Activated CD8-positive, alpha-beta T cell treated with anti-CD3 and anti-CD28 coated beads, Interleukin-2, amount 10 ng/mL, durations not matched to agents 7 days and 5 days (primary cell): ENCODE measurements at places on chromosomes 6 and 20. TPM values are rescaled to one million over a fixed set of nuclear protein-coding genes. Genes with fewer than 3 reads are reported as not detected.
A peak's percentile ranks its signal among the peaks of the same experiment; 100 is the strongest.

- DNase-seq: no peak
Observed at GRCh38 chr20:52231230-52231746, 39.7 kb upstream of the ZFP64 start.

DNA sequence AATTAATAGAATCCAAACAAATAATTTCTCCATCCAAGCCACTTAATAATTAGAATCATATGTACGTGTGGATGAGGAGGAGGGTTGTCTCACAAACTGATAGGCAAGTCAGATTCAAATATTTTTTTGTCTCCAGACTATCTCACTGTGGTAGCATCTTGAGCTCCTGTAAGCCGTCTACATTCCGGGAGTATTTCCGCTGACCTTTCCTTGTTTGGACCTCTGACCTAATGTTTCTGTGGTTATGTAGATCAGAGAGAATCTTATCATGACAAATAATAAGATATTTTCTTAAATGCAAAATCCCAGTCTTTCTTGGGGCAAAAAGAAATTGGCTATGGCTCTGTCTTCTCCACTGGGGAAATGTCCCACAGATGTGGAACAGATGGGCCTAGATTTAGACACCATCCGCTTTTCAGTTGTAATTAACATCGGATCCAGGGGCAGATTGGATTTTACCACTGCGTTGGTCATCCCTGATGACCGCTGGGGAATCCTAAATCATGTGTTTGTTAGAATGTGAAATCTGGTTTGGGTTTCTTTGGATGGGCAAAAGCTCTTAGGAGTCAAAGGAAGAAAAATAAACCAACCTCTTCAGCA, 197.1 kb upstream of the RIN2 start:
- no peak for DNase-seq

DNA sequence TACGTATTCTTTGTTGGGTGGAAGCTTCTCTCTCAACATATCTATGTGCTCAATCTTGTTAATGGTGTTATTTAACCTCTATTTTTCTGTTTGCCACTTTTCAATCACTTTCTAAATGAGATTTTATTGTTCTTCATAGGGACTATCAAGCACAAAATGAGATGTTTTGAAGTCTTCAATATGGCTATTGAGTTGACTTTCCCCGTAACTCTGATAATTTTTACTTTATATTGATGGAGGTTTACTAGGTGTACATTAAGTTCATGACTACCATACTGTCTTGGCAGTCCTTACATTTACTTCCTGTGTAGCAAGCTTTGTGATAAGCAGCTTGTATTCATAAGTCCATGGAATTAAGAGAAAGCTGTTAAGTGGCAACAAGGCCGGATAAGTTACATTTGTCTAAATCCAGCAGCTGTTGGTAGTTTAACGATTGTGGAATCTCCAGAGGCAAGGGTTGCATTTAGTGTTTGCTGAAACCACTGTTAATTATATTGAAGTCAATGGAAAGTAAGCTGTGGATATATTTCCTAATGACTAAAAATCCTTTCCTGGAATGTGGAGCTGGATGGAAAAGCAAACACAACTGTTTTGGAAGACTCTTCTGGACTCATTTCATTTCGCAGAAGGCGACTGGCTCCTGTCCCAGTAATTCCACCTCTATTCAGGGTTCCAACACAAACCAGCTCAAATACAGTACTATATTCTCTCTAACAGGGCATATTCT, 57.3 kb upstream of the SMIM29 start:
- no peak for DNase-seq

DNA sequence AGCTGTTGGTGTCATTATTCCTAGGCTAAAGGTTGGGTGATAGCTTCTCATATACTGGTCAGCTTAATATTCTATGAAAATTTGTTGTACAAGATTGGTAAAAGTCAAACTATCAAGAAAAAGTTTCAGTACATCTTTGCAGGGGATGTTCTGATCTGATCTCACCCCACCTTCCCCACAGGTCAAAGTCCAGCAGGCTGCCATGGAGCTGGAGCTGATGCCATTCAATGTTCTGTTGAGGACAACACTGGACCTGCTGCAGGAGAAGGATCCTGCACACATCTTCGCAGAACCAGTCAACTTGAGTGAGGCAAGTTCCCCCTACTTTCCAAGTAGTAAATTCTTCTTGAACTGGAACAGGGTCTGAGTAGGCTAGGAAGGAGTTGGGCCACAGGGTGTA, 13.1 kb downstream of the BRPF3 start:
- no peak for DNase-seq

DNA sequence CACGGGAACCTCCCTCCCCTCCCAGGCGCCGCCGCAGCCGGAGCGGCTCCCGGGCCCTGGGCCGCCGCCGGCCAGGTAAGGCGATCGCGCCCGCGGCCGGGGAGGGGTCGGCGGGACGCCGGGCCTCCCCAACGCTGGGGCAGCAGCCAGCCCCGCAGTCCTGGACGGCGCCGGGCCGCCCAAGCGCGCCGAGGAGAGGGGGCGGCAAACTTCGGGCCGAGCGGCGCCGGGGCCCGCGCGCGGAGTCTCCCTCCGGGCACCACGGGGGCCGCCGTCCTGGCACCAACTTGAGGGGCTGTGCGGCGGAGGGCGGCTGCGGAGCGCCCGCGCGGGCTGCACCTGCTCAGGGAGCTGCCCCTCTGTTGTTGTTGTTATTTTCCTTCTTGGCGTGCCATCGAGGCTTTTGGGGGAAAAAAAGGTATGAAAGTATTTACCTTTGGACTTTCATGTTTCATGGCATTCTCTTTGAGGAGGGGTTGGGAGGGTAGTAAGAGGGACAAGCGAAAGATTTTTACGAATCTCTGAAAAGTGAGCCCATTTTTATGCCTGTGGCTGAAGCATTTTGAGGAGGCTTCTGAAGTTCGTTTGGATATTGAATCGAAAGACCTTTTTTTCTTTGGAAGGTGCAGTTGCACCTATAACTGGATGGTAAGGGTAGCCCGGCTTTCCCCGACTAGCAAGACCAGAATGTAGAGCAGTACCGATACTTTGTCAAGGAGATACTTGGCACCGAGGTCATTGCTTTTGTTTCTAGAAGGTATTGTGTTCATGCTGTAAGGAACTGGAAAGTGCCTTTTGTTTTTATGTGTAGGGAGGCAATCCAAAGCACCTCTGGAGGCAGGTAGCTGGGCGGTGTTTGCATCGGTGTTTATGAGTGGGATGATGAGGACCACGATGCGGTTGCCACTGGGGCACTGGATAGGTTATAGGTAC, at the start of gene RNF182:
RNF182 (plus strand) TSS at position 4 of the 933 bp plus-strand sequence. CDS start 52,168 bp downstream, outside the sequence.
- no peak for DNase-seq

DNA sequence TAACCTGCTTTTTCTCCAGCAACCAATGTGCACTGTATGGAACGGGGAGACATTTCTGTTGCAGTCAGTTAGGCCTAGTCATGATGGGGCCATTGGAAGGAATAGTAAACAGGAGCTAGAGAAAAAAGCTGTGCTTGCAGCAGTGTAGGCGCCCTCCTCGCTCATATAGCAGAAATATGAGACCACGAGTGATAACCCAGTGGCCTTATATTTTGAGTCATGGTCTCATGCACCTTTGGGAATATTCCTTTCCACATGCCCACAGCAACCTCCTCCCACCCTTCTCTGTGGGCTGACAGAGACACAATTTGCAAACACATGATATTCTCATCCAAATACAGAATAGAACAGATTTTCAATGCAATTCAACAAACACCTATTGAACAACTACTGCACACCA, 248.9 kb upstream of the CITED2 start:
- DNase-seq: no peak

DNA sequence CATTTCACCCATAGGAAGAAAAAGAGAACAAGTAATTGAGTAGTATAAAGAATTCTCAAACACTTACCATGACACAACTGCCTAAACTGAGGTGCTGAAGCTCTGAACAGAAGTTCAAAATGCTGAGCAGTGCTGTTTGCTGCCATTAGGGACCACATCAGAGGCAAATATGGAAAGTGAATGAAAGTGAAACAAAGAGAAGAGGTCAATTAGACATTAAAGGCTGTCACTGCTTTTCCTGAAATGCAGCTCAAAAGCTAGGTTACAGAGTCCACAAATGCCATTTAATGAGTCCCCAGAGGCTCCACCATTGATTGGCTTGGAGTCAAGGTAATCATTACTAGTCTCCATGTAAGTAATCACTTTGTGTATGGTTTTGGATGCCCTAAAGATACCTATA, 46.1 kb downstream of the POU3F2 start:
- peak; percentile 21 for DNase-seq

- DNase-seq: no peak
Observed at GRCh38 chr6:132973514-132973993, 159.2 kb downstream of the RPS12 start.

- DNase-seq: no peak
Observed at GRCh38 chr6:126376682-126377081, 36.8 kb downstream of the CENPW start.

- DNase-seq: peak; percentile 62
Observed at GRCh38 chr20:4130404-4131189, 115.2 kb upstream of the RNF24 start.

DNA sequence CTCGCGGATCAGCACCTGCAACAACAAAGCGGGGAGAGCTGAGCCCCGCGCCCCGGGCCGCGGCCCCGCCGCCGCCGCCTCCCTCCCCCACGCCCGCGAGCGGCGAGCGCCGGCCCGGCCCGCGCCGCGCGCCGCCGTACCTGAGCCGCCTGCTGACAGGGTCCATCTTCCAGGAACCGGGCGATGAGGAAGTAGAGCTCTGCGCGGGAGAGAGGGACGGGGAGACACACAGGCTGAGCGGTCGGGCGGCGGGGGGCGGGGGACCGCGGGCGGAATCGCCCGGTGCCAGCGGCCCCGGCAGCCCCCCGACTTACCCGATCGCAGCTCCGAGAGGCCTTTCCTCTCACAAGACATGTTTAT, 359 bp downstream of the PHIP start:
- peak; percentile 63 for DNase-seq

DNA sequence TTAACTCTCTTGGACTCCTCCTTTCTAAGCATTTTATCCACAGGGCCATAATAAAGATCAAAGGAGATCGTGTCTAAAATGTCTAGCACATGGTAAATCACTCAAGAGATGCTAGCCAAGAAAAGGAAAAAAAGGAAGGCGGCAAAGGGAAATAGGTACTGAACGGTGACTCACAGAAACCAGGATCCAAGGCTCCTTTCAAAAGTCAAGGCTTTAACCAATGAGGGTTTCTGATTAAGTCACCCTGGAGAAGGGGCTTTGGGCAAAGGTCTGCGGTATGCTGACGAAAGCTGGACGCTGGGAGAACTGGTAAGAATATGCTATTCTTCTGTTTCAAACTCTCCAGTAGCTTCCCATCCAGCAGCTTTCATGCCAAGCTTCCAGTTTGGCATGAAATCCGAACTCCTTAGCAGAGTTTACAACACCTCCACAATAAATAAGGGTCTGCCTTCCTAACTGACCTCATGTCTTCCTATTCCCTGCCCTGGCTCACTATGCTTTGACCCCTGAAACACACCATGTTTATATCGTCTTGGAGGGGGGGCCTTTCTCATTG, 1.0 kb downstream of the TOMM34 start:
- DNase-seq: no peak

- no peak for DNase-seq
Observed at GRCh38 chr20:17339000-17339399, 112.2 kb downstream of the PCSK2 start.

DNA sequence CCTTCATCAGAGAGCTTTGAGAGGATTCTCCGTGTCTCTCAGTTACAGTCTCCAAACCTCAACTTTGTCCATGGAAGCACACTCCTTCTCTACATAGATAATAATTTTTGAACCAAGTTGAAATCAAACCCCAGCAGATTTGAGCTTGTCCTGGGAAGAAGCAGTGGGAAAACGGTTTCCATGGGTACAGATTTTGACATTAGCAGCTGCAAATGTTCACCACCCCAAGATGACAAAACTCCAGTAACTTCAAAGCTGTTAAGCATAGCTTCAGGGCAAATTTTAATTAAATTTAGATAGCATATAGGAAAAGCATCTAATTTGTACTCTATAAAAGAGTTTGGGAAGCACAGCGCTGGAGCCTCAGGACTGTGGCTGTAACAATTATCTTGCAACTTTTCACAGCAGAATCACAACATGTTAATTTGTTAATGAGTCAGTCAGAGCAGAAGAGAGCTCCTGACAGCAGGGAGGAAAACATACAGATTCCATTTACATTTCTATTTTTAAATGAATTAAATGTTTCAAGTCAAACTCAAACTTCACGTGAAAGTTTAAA, 240.7 kb downstream of the BMP7 start:
- DNase-seq: no peak

DNA sequence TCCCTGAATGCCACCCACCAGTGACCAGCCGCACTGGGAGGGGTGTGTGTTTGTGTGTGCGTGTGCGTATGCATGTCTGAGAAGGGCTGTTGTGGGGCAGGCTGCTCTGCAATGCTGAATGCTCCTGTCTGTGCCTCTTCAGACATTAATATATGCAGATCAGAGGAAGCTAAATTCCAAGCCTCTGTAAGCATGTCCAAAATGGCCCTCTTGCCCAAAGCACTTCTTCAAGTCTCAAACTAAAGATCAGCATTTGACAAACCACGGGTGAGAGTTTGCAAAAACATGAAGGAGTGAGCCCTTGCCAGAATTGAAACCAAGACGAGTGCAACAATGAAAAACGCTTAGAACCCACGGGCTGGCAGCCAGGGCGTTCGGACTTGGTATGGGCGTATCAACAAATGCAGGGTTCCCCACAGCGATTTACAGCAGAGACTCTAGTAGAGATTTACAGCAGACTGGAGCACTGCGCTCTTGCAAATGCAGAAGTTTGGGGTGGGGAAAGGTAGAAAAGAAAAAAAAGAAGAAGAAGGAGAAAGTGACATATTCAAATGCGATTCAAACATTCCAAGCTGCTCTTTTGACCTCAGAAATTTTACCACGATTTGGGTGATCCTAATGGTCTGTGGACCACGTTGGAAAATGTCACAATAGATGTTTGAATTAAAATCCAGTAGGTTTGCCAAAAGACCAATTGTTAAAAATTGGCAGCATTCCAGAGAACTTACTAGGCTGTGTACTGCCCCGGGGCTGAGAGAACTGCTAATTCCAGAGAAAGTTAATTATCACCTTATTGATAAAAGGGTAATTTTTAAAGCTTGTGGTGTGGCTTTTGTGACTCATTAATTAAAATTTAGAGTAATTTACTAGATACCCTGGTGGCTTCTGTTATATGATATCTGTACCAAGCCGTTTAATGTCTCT, 3.5 kb downstream of the SCML4 start:
- DNase-seq: peak; percentile 60

DNA sequence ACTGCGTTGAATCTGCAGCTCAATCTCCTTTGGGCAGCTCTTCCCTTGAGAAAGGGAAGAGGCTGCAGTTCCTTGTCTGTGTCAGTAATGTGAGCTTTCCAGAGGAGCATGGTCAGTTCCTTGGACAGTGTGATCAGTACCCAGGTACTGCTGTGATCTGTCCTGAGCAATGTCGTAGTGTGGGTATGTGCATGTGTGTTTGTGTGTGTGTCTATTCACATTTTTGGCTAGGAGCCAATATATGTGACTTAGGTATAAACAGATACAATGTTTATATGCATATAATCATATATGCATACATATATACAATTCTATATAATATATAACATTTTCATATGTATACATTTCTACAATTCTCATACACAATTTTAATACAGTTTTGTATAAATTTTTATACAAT, 85.4 kb upstream of the OLIG3 start:
- no peak for DNase-seq

- no peak for DNase-seq
Observed at GRCh38 chr6:161561908-161562307, 288.0 kb upstream of the AGPAT4 start.

The ADGB gene
- total RNA-seq: not detected

The GABRR2 gene
- total RNA-seq: 0.18 TPM

The OGFR gene
- 67.0 TPM for total RNA-seq

The C6orf120 gene
- 18.3 TPM for total RNA-seq

The PGC gene
- not detected for total RNA-seq

The RSPO4 gene
- total RNA-seq: not detected

The ACTL10 gene
- 3.2 TPM for total RNA-seq

The CNR1 gene
- total RNA-seq: not detected

The FILIP1 gene
- total RNA-seq: not detected

The DEFB132 gene
- total RNA-seq: not detected

The DACT2 gene
- not detected for total RNA-seq

The WASF1 gene
- 0.50 TPM for total RNA-seq
